ENCODE measurements at places on chromosomes 7 and 10. TPM values are rescaled to one million over a fixed set of nuclear protein-coding genes. Genes with fewer than 3 reads are reported as not detected.

Gene SLC16A12
- 2.0 TPM for total RNA-seq

Gene PON1
- total RNA-seq = not detected

Gene ZNF485
- 1.5 TPM for total RNA-seq

Gene TBL2
- 9.6 TPM for total RNA-seq

Gene CLDN4
- 0.27 TPM for total RNA-seq

Gene TMEM168
- total RNA-seq = 13.3 TPM

Gene SNX10
- 1.1 TPM for total RNA-seq

Gene SH2D4B
- total RNA-seq = not detected

Gene CLRN3
- total RNA-seq = not detected

Gene CNOT4
- total RNA-seq = 26.1 TPM

Gene RSPH10B2
- not detected for total RNA-seq

Gene SPDYE1
- not detected for total RNA-seq

Gene RASSF4
- total RNA-seq = 103 TPM

All from left ventricle myocardium inferior (tissue), 1 donor.